Cortex of kidney (tissue), 1 donor: ENCODE measurements at places on chromosomes 7 and 10.

- no peak for DNase-seq
These were observed 21.8 kb downstream of the ASZ1 start for GRCh38 chr7:117405519-117405918.

GRCh38 chr10:26221541-26221940 lies 5.0 kb downstream of the GAD2 start:
- DNase-seq: no peak

DNA sequence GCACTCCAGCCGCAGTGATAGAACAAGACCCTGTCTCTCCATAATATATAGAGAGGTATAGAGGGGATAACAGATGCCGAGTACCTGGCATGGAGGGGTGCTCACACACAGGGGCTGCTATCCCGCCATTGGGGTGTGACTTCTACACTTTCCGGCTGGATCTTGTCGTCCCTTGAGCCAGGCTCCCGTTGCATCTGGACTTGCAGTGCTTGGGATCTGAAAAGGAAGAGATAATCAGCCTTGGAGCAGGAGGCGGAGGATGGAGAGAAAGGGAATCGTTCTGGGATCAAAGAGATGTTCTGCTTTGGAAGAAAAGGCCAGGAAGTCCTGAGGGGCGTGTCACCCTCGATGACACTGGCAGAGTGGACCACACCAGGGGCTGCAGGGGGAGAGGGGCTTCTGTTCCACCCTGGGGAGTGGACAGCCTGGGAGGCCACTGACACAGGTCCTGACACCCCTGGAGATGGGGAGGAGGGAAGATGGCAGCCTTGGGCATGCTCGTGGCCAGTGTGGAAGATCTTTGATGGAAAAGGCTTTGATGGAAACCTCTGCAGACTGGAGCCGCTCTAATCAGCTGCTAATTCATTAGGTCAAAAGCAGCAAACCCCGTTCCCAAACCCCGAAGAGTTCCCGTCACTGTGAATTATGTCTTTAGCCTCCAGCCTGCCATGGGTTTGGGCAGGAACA lies 85.1 kb downstream of the CARD11 start:
- no peak for DNase-seq

GRCh38 chr10:71802715-71803488 lies 29.6 kb upstream of the VSIR start:
- DNase-seq: no peak

DNA sequence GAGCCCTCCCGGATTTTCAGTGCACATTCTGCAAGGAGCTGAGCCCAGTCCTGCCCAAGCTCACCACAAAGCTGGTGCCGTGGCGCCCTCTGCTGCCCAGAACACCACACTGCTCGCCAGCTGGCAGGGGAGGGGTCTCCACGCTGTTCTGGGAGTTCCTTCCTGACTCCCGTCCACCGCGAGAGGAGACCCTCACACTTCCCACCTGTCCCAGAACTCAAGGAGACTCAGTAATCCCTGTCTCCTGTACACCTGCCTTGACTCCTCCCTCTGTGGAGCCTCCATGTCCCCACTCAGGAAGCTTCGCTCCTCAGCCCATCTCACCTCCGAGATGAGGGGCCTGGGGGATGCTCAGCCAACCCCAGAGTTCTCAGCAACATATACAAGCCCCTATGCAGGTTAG lies 11.3 kb downstream of the C10orf105 start:
- DNase-seq: no peak

- no peak for DNase-seq
These were observed 110.8 kb downstream of the JAZF1 start for GRCh38 chr7:28069807-28070206.
